NCI-H526 treated with DMSO at 0.1 percent for 48 hours (cell line): ENCODE measurements at places on chromosomes 6 and 20.

- no peak for DNase-seq
These were observed 12.1 kb upstream of the SRC start for GRCh38 chr20:37333848-37334318.

DNA sequence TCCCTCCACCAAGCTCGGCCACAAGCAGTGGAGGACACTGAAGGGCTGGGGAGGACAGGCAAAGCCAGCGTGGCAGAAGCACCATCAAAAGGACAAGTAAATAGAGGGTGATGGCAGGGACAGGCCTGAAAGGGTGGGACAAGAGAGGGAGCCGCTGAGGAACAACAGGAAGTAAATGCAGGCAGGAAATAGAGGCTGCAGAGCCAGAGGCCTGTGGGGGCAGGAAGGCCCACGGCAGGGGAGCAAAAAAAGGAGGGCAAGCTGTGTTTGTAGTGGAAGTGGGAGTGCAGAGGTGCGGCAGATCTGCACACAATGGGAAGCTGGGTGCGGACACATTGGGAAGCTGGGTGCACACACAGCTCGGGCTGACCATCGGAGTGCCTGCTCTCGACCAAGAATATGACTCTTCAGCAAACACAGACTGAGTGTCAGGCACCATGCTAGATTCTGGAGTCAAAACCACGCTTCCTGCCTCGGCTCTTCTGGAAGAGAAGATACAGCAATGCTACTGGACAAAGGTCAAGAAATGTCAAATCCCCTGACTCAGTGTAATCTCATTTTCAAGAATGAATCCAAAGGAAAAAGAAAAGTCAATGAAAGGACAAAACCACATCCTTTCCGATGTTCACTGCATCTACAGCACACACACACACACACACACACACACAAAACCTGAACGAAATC lies 40.4 kb upstream of the RAB22A start:
- DNase-seq = no peak

GRCh38 chr20:57514273-57514751 lies 10.6 kb downstream of the CTCFL start:
- peak; percentile 75 for DNase-seq

GRCh38 chr6:46781478-46782378 lies 11.5 kb upstream of the MEP1A start:
- DNase-seq = peak; percentile 67

DNA sequence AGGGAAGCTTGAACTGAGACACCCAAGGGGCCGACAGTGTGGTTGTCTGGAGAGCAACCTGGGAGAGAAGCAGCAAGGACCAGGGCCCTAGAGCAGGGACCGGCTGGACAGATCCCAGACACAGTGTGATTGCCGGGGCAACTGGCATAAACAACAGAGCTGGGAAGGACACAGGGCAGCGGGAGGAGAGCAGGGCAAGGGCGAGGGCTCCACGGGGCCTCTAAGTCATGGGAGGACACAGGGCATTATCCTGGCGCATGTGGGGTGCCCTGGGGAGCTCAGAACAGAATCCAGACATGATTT lies 31.1 kb upstream of the CCR6 start:
- no peak for DNase-seq

GRCh38 chr6:89792881-89793280 lies 26.7 kb downstream of the MDN1 start:
- peak; percentile 38 for DNase-seq

- no peak for DNase-seq
These were observed 325.5 kb upstream of the IMPG1 start for GRCh38 chr6:76397966-76398365.

DNA sequence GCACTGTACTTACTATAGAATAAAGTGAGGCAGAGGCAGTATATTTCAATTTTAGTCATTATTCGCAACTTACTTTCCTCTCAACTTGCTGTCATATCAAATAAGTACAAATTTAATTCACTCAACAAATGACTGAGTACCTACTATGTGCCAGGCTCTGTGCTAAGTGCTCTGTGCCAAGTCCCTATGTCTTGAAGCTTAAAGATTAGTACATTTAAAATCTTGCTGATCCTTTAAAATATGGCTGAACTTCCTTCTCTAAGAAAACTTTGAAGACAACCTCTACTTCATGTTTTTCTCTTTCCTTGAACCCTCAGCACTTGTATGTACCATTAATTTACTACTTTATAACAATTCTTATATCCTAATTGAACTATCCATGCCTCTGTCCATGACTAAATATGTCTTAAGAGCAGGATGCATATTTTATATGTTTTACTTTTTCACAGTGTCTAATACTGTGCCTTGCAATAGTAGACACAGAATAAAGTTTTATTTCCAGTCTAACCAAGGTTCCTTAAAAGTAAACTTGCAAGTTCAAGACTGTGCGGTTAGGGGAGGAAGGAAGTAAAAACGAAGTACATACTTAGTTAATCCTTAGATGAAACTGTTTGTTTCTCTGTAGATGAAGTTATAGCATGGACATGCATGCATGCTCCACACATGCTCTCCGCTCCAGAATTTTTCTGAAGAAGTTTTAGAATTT lies 10.0 kb upstream of the LATS1 start:
- DNase-seq = no peak

GRCh38 chr6:10951675-10952282 lies 64.9 kb downstream of the SYCP2L start:
- DNase-seq = peak; percentile 7

DNA sequence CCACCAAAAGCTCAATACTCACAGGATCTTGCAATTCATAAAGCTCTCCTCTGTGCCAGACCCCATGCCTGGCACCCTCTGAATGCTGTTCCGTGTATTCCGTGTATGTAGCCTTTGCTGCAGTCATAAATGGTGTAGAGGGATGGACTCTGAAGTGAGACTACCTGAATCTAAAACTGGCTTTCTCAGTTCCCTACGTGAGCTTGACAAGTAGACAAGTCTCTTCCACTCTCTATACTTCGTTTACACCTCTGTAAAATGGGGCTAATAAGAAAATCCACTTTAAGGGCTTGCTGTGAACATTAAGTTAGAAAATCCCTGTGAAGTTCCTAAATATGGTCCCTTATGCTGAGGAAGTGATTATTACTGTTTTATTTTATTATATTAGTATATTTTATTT lies 31.5 kb downstream of the PPP1R16B start:
- no peak for DNase-seq

- no peak for DNase-seq
These were observed 354.4 kb upstream of the RSPO3 start for GRCh38 chr6:126764104-126764503.

DNA sequence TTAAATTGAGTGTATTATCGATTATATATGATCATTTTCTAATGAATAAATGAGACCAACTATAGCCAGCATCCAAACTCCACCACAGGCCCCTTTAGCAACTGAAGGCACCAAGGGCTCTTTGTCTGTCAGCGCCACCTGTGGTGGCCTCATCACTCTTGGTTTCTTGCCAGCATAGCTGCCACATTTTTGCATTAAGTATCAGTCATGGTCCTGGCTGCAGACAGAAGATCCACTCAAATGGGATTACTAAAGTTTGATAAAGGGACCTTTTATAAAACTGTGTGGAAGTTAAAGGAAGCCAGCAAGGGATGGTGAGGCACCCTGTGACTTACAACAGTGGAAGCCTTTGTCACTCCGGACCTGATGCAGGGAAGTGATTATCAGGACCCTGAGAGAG lies 162.9 kb downstream of the C6orf118 start:
- DNase-seq = no peak

- no peak for DNase-seq
These were observed 38.8 kb downstream of the WASF1 start for GRCh38 chr6:110140650-110141049.

DNA sequence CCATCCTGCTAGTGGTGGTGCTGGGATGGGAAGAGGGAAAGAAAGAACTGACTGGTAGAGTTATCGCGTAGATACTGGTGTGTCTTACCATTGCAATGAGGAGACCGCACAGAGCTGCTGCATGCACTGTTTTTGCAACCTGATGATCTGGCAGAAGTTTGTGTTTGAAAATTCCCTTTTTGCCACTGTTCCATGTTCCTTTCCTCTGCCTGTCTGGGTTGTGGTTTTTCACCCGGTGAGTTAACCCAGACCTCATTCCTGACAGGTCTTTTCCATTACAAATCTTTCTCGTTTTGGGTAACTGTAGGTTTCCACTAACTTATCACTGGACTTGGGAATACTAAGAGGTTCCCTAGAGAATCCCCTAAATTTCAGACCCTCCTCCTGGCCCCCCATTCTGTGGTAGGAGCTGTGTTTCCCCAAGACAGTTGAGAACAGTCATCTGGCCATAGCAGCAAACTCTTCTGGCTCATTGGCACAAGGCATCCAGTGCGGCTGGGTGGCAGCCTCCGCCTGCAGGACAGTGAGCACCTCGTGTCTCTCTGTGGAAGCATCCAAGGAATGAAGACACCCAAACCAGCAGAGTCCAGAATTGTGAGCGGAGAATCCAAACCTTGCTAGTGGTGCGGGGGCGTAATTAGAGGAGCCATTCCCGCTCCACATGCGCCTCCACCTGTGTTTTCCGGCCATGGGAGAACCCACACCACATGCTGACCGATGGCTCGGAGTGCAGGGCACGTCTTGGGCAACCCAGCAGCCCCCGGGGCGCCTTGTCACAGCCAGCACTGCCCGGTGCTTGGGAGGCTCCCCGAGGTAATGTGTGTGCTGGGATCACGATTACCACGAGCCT lies 32.8 kb downstream of the ERMARD start:
- no peak for DNase-seq

DNA sequence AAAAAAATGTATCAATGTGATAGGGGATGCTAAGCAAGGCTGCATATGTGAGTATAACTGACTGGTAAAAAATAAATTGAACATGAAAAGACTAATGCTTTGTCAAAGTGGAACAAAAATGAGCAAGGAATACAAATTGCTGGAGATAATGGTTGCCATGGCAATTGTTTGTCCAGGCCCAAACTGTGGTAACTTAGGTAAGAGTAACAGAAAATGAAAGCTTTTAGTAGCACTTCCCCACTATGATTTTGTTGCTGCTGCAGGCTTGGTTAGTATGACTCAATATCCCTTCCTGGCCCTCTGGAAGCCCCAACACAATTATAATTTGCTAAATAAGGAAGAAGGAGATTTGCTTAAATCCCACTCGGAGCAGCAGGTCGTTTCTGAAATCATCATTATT lies 577.1 kb downstream of the DOK5 start:
- no peak for DNase-seq
